ENCODE measurements at places on chromosomes 1 and 21. TPM values are rescaled to one million over a fixed set of nuclear protein-coding genes. Genes with fewer than 3 reads are reported as not detected.

The VANGL2 gene
- total RNA-seq, result 69.7 TPM

GRCh38 chr1:43569175-43569574 lies 38.5 kb downstream of the PTPRF start:
- no peak for DNase-seq

- no peak for DNase-seq
These were observed 24.0 kb downstream of the FNBP1L start for GRCh38 chr1:93471911-93472310.

DNA sequence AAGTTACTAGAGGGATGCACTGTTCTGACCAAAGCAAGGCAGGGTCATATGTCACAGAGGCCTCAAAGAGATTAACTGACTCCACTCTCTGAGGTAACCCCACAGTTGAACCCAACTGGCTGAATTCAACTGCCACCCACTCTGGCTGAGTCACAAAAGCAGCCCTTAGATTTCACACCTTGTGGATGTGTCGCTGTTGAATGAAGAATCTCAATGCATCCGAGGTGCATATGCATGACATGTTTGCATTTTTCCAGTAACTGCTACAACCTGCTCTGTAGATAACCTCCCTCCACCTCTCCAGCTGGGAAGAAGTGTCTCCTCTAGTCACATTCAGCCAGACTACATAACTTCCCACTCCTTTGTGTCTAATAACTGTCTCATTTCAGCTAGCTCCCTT lies 27.9 kb upstream of the KIF21B start:
- no peak for DNase-seq

The CFAP410 gene
- 15.8 TPM for total RNA-seq

GRCh38 chr21:29205988-29206387 lies 75.5 kb downstream of the MAP3K7CL start:
- no peak for DNase-seq

- DNase-seq, result no peak
These were observed at the start of gene CFAP141 for GRCh38 chr1:154206196-154206595. Gene CFAP141 (minus strand): TSS chr1:154206333. CDS start chr1:154206307, 26 bp downstream.

The CRNN gene
- not detected for total RNA-seq

GRCh38 chr1:165354739-165355138 lies 1.8 kb downstream of the LMX1A start:
- no peak for DNase-seq

The ZBTB8OS gene
- total RNA-seq, result 60.5 TPM

DNA sequence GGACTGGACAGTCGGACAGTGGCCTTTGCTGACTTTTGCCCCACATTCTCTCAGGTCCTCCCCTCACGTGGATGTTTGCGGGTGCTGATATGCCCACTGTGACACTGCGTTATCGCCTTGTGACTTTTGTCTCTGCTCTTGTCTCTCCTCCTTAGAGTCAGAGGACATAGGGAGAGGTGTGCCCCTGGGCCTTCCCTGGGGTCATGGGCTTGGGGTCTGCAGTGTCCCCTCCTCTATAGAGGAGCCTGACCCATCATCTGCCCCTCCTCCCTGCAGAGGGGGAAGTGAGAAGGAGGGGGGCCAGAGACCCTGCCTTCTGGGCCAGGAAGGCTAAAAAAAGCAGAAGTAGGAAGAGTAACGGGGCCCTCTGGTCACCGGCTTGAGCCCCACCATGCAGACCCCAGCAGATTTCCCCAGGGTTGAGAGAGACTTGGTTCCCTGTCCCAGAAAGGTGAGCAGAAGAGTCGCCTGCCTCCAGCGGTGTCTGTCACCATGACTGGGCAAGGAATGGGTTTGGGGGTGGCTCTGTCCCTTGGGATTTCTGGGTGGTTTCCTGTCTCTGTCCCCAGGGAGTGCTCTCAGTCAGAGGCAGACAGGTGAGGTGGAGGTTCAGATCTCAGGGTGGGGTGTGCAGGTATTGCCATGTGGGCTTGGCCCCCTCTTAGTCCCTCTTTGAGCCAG lies 13.3 kb downstream of the RPS6KA1 start:
- DNase-seq, result no peak

DNA sequence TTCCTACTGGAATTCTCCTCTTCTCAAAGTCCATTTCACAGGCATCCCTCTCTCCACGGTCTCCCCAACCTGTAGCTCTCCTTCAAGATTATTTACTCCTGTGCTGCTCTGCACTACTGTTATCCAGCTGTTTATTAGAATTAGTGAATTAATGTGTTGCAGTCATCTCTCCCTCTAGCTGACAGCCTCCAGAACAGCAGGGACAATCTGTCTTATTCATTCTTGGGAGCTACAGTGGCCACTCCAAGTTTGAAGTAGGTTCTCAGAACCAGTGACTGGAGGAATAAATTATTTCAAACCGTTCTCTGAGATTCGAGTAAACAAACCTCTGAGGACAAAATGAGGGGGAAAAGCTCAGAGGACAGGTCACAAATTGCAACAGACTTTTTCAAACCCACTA lies 330.9 kb downstream of the RRAGC start:
- DNase-seq, result no peak

The LYPD8 gene
- not detected for total RNA-seq

The OR14C36 gene
- not detected for total RNA-seq

GRCh38 chr21:32581732-32582131 lies 3.6 kb downstream of the TCP10L start:
- DNase-seq, result no peak

- no peak for DNase-seq
These were observed 11.7 kb downstream of the CD244 start for GRCh38 chr1:160850993-160851392.

The DIRAS3 gene
- total RNA-seq, result 0.14 TPM

- DNase-seq, result no peak
These were observed 754 bp downstream of the PRRC2C start for GRCh38 chr1:171486048-171486519.

The C4BPB gene
- total RNA-seq, result 0.30 TPM

The C1orf87 gene
- 0.16 TPM for total RNA-seq

DNA sequence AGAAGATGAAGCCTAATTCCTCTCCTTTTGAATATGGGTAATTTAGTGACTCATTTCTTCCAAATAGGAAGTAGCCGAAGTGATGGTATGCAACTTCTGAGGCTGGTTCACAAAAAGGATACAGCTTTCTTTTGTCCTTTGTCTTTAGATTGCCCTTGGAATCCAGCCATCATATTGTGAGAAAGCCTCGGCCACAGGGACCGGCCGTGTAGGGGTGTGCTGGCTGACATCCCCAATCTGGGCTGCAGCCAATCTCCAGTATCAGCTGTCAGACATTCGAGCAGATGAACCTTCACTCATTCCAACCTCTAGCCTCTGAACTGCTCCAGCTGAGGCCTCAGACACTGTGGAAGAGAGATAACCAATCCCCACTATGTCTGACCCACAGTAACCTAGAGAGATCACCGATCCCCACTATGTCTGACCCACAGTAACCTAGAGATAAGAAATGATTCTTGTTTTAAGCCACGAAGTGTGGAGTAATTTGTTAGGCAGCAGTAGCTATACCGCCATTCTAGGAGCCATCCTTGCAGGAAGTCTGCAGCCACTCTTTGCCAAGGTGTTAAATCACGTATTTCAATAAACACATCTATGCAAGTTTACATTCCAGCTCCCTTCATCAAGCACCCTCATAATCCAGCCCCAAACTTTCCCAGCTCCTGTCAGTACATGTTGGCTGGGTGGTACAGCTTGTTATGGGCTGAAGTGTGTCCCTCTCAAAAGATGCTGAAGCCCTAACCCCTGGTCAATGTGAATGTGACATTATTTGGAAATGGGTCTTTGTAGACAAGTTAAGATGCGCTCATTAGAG lies 2.9 kb upstream of the DIP2A start:
- DNase-seq, result no peak

GRCh38 chr1:3598522-3599285 lies 12.6 kb downstream of the MEGF6 start:
- DNase-seq, result no peak

DNA sequence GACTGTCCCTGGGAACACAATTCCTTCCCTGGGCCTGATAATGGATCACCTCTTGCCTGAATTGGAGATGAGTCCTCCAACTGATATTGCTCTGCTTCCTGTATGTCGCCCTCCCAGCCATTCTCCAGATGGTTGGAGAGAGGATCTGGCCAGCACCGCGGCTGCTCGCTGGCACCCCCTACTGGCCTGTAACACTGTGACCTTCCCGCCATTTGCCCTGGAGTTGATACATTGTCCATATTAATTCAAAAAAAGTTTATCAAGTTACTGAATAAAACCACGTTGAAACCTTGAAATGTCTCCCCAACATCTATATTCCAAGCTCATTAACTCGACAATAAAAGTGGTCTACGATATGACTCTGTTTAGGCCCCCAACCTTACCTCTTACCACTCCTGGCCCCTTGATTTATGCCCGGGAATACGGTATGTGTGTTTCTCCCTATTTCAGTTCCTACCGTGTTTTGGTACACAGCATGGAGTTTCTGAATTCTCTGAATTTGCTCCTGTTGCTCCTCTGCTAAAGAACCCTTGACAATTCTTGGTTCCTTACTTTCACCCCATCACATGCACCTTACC lies 241.8 kb upstream of the KIAA0040 start:
- DNase-seq, result peak; percentile 62

The CCDC27 gene
- total RNA-seq, result 0.13 TPM

GRCh38 chr1:171715813-171716251 lies 26.0 kb downstream of the VAMP4 start:
- no peak for DNase-seq

- DNase-seq, result no peak
These were observed 35.7 kb upstream of the MYSM1 start for GRCh38 chr1:58735586-58735985.

The MCOLN3 gene
- 6.4 TPM for total RNA-seq

DNA sequence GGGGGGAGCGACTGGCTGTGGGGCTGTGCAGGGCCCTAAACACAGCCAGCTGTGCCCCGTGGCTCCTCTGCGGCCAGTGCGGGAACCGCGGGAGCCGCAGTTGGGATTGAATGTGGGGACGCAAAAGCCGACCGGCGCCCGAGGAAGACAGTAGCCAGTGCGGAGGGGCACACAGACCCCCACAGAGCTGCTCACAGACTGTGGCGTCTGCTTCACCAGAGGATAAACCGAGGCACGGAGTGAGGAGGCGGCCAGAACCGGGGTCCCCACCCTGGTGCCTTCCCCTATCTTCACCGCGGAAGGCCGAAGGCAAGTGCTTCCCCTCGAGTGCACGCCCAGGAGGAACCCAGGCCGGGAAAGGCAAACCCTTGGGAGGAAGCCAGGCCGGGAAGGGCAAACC lies 8.7 kb upstream of the TMEM52 start:
- no peak for DNase-seq

The MAP1LC3C gene
- 1.5 TPM for total RNA-seq

DNA sequence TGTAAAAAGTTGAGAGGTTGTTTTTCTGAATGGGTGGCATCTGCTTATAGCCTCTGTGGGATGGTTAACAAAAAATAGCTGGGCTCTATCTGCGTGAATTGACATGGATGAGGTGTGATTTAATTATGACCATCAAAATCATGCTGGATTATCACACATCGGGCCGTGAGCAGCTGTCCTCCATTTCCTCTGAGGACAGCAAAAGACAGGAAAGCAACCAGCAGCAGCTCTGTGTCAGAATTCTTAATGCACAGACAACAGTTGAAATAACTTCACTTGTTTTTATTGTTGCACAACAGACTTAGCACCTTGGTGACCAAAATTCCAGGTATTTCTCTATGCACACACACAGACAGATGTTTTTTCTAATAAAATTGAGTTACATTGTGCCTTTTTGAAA lies 54.5 kb upstream of the LAPTM5 start:
- no peak for DNase-seq

- DNase-seq, result no peak
These were observed 57.9 kb upstream of the ADORA3 start for GRCh38 chr1:111561328-111561727.

The MROH9 gene
- not detected for total RNA-seq

- no peak for DNase-seq
These were observed 44.0 kb downstream of the CNIH3 start for GRCh38 chr1:224660074-224660473.

The OR2AK2 gene
- not detected for total RNA-seq

The PLD5 gene
- total RNA-seq, result 3.4 TPM

The NIBAN1 gene
- total RNA-seq, result 5.0 TPM

Data from WTC11 (cell line).